Activated CD8-positive, alpha-beta memory T cell treated with anti-CD3 and anti-CD28 coated beads, Interleukin-2, amount 10 ng/mL, durations not matched to agents 7 days and 5 days (primary cell): ENCODE measurements at places on chromosomes 4 and X. TPM values are rescaled to one million over a fixed set of nuclear protein-coding genes. Genes with fewer than 3 reads are reported as not detected.
A peak's percentile ranks its signal among the peaks of the same experiment; 100 is the strongest.

DNA sequence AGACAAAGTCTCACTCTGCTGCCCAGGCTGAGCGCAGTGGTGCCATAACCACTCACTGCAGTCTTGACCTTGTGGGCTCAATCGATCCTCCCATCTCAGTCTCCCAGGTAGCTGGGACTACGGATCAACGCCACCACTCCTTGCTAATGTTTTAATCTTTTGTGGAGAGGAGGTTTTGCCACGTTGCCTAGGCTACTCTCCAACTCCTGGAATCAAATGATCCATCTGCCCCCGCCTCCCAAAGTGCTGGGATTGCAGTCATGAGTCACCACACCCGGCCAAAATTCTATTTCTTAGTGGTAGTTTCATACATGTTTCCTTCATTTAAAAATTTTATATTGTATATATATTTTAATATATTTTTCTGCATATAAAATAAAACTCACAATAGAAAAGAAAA, 125.8 kb upstream of the CLNK start:
- H3K4me3 ChIP-seq = no peak overlapping the region
- no peaks in the 10 kb centered on the region for H3K27me3 ChIP-seq
- no peaks in the 10 kb centered on the region for H3K36me3 ChIP-seq
- no peak overlapping the region for H3K27ac ChIP-seq
- H3K4me1 ChIP-seq = no peaks in the 10 kb centered on the region

- no peak for DNase-seq
- no peak overlapping the region for H3K27ac ChIP-seq
- H3K4me1 ChIP-seq = peaks cover 1% of the 10 kb centered on the region
- H3K4me3 ChIP-seq = no peak overlapping the region
These were observed 187.9 kb upstream of the FAM9B start for GRCh38 chrX:9221781-9222180.

DNA sequence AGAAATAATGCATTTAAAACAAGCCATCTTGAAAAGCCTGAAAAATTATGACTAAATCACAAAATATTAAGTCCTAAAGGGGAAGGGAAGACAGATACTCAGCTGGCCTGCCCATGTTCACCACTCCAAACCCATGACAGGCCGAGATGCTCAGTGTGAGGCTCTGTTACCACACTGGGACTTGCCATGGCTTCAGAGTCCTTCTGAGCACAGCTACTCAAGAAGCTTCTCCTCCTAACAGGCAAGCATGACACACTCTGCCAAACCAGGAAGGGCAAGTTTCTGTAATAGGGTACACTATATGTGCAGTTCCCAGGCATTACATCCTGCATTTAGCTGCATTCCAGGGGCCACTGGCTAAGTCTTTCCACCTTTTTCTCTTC, 34.0 kb upstream of the CYBB start:
- H3K36me3 ChIP-seq = no peaks in the 10 kb centered on the region
- peaks cover 17% of the 10 kb centered on the region for H3K4me1 ChIP-seq
- peaks cover 7% of the 10 kb centered on the region for H3K27me3 ChIP-seq

DNA sequence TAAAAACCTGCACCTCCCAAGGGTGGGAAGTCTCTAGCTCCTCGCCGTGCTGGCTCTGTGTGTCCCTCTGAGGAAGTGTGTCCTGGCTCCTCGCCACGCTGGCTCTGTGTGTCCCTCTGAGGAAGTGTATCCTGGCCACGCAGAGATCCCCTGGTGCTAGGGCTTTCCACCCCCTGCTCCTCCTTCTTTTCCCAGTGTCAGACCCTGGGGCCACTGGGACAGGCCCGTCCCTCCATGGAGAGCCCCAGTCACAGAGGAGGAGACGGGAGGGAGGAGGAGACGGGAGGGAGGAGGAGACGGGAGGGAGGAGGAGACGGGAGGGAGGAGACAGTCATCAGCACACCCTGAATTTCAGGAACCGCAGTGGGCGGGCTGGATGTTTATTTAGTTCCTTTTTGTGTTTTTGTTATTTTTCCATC, 53.8 kb upstream of the HGFAC start:
- peaks cover 8% of the 10 kb centered on the region for H3K27me3 ChIP-seq
- H3K4me3 ChIP-seq = no peak overlapping the region
- no peak for DNase-seq
- H3K36me3 ChIP-seq = no peaks in the 10 kb centered on the region

DNA sequence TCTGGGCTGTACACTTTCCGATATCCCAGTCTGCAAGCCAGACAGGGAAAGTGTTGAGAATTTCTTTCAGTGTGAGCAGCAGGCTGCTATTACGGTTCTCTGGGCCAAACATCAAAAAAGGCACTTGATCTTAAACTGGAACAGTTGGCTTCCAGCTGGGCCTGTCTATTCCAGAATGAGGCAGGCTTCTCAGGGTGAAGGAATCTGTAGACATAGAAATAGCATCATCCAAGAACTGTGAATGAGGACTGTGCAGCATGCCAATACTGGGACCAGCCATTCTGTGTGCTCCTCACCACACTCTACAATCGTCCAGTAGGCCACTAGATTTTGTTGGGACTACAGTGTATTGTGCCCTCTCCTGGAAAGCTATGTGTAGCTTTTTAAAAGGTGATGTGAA, 31.1 kb downstream of the ART3 start:
- H3K4me1 ChIP-seq = no peaks in the 10 kb centered on the region
- DNase-seq = no peak
- no peak overlapping the region for H3K27ac ChIP-seq
- H3K4me3 ChIP-seq = no peak overlapping the region
- no peaks in the 10 kb centered on the region for H3K36me3 ChIP-seq
- peaks cover 12% of the 10 kb centered on the region for H3K27me3 ChIP-seq

GRCh38 chr4:103887191-103887590, 167.4 kb upstream of the TACR3 start:
- no peak overlapping the region for H3K27ac ChIP-seq
- no peak for DNase-seq
- H3K4me1 ChIP-seq = no peaks in the 10 kb centered on the region
- no peak overlapping the region for H3K4me3 ChIP-seq
- H3K36me3 ChIP-seq = no peaks in the 10 kb centered on the region
- H3K27me3 ChIP-seq = no peaks in the 10 kb centered on the region

DNA sequence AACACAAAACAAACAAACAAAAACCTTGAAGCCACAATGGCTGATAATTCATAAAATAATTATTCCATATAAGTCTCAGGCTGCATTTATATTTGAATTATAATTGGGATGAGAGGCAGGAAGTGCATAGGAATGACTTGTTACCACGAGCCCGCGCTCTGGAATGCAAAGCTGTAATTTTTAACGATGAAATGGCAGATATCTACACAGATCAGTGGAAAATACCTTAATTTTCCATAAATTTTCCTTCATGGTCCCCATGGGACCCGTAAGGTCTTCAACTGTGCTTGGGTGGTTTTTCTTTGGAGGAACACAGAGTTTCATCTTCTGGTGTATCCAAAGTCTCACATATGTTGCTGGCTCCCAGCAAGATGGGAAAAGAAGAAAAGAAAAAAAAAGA, 226.8 kb downstream of the SHOX start:
- H3K27me3 ChIP-seq = no peaks in the 10 kb centered on the region
- H3K4me3 ChIP-seq = no peak overlapping the region
- no peak for DNase-seq

- DNase-seq = no peak
- H3K27me3 ChIP-seq = no peaks in the 10 kb centered on the region
- H3K36me3 ChIP-seq = peaks cover 54% of the 10 kb centered on the region
- H3K4me3 ChIP-seq = no peak overlapping the region
These were observed 27.5 kb downstream of the NSD2 start for GRCh38 chr4:1898681-1899080.

- no peak for DNase-seq
- no peak overlapping the region for H3K4me3 ChIP-seq
- no peaks in the 10 kb centered on the region for H3K36me3 ChIP-seq
- H3K4me1 ChIP-seq = no peaks in the 10 kb centered on the region
These were observed 99.3 kb upstream of the PRKG2 start for GRCh38 chr4:81314196-81314896.

DNA sequence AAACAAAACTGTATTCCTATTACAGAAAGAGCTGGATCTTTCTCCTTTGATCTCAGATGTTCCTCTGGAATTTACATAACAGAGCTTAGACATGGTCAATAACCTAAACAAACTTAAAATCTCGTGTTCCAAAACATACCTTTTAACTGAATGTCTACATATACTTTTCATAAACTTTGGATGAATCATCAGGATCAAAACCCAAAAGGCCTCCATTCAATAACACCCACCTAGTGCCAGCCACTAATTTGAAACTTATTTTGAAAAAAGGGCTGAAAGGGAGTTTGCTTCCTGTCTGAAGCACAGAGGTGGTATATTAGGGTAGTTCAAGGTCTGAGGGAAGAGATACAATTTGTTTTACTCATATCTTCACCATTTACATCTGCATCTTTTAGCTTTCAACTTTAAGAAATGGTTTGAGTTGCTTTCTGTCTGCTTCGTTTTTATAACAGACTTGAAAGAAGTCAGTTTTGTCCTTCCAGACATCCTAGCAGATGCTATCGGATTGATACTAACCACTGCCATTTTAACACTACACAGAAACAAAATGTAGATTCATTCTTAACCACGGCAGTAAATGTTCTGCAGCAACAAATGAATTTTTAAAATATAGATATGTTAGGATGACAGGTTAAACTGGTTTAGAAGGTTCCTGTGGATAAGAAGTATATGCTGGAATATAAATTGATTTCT, 242.8 kb upstream of the DKK2 start:
- no peaks in the 10 kb centered on the region for H3K27me3 ChIP-seq
- no peak overlapping the region for H3K4me3 ChIP-seq
- H3K27ac ChIP-seq = no peak overlapping the region

GRCh38 chr4:4440333-4441061, 53.6 kb downstream of the NSG1 start:
- peaks cover 10% of the 10 kb centered on the region for H3K36me3 ChIP-seq
- DNase-seq = no peak
- peaks cover 10% of the 10 kb centered on the region for H3K4me1 ChIP-seq
- H3K27me3 ChIP-seq = no peaks in the 10 kb centered on the region

DNA sequence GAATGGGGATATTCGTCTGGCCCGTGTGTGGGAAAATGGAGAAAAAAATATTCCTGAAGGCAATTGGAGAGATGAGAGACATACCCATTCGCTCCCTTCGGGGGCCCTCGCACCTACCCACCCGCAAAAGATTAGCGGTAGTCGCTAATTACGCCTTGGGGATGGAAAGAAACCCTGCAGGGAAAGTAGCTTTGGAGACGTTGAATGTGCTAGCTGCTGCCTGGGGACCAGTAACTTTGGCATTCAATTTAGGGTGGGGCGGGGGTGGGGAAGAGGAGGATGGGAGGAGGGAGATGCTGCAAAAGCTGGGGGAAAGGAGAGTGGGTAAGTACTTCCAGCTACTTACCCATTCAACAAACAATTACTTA, 407 bp upstream of the ZC4H2 start:
- peak overlapping the region; percentile 88 for H3K4me3 ChIP-seq
- H3K36me3 ChIP-seq = peaks cover 7% of the 10 kb centered on the region

- H3K36me3 ChIP-seq = peaks cover 12% of the 10 kb centered on the region
- H3K4me3 ChIP-seq = no peak overlapping the region
- peaks cover 18% of the 10 kb centered on the region for H3K4me1 ChIP-seq
- H3K27me3 ChIP-seq = no peaks in the 10 kb centered on the region
- H3K27ac ChIP-seq = no peak overlapping the region
These were observed 4.7 kb downstream of the LAMP2 start for GRCh38 chrX:120464411-120464810.

DNA sequence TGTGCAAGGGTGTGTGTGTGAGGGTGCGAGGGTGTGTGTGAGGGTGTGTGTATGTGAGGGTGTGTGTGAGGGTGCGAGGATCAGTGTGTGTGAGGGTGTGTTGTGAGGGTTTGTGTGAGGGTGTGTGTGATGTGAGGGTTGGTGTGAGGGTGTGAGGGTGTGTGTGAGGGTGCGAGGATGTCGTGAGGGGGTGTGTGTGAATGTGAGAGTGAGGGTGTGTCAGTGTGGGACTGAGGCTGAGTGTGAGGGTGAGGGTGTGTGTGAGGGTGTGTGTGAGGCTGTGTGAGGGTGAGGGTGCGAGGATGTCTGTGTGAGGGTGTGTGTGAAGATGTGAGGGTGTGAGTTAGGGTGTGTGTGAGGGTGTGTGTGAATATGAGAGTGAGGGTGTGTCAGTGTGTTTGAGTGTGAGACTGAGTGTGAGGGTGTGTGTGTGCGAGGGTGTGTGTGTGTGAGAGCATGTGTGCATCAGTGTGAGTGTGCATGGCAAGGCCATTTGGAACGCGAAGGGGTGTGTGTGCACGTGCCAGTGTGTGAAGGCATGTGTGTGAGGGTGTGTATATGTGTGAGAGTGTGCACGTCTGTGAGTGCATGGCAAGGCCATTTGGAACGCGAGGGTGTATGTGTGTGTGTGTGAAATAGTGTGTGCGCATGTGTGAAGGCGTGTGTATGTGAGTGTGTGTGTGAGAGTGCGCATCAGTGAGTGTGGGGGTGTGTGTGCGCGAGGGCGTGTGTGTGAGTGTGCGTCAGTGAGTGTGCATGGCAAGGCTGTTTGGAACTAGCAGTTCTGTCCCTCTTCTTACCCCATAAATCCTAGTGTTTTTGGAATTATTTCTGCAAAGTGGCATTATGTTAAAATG, 69.8 kb downstream of the RGS12 start:
- no peaks in the 10 kb centered on the region for H3K36me3 ChIP-seq
- no peak overlapping the region for H3K4me3 ChIP-seq
- H3K27ac ChIP-seq = no peak overlapping the region
- H3K27me3 ChIP-seq = peaks cover 7% of the 10 kb centered on the region
- H3K4me1 ChIP-seq = no peaks in the 10 kb centered on the region

- H3K27me3 ChIP-seq = no peaks in the 10 kb centered on the region
- H3K4me1 ChIP-seq = peaks cover 9% of the 10 kb centered on the region
- H3K27ac ChIP-seq = no peak overlapping the region
- no peak overlapping the region for H3K4me3 ChIP-seq
- no peaks in the 10 kb centered on the region for H3K36me3 ChIP-seq
These were observed 8.4 kb downstream of the UVSSA start for GRCh38 chr4:1355378-1355777.

- H3K4me1 ChIP-seq = peaks cover 5% of the 10 kb centered on the region
- H3K4me3 ChIP-seq = no peak overlapping the region
- no peak for DNase-seq
- H3K27me3 ChIP-seq = peaks cover 2% of the 10 kb centered on the region
- H3K36me3 ChIP-seq = no peaks in the 10 kb centered on the region
These were observed 107.8 kb upstream of the SCML1 start for GRCh38 chrX:17629519-17629918.

DNA sequence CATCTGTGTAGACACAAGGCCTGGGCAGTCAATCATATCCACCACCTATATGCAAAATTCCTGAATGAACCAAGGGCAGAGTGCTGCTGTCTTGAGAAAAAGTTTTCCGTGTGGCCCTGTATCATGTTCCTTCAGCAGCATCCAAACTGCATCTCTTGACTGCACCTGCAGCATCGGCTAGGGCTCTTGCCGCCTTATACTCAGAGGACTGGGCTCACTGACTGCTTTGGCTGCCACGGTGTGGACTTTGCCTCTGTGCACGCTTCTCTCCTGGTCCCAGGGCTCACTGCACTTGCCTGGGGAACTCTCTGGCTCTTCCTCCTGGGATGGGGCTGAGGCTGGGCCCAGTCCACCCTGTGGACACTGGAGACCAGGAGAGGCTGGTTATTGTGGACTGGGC, 39.5 kb upstream of the STS start:
- peaks cover 21% of the 10 kb centered on the region for H3K36me3 ChIP-seq
- no peak overlapping the region for H3K27ac ChIP-seq
- H3K4me1 ChIP-seq = peaks cover 13% of the 10 kb centered on the region
- DNase-seq = no peak
- no peak overlapping the region for H3K4me3 ChIP-seq

The TRIM61 gene
- total RNA-seq = 1.7 TPM

The SPANXB1 gene
- total RNA-seq = not detected

The RBM47 gene
- total RNA-seq = 2.2 TPM

The TSC22D3 gene
- total RNA-seq = 37.1 TPM

The ADH1C gene
- total RNA-seq = not detected

The SH2D1A gene
- 61.8 TPM for total RNA-seq

The SSX2 gene
- not detected for total RNA-seq
